ENCODE measurements at places on chromosomes 2 and 18.
A peak's percentile ranks its signal among the peaks of the same experiment; 100 is the strongest.

DNA sequence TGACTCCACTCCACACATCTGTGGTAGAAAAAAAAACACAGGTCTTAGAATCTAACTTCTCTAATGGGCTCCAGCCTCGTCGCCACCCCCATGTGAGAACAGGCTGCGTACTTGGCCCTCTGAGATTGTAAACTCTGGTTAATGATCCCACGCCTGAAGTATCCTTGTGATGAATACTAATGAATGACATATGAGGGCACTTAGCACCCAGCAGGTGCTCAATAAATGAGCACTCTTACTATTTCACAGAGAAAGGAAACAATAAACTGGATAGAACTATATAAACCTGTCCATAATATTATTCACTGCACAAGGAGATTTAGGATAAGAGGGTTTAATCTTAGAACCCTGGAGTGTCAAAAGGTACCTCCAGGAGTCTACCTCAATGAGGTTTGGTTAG is 310.1 kb upstream of the HNRNPA3 start:
- DNase-seq = no peak

- no peak for DNase-seq
Observed at GRCh38 chr2:3257166-3257565, 120.5 kb downstream of the EIPR1 start.

GRCh38 chr18:47113796-47114540 is 36.3 kb downstream of the HDHD2 start:
- no peak for DNase-seq

DNA sequence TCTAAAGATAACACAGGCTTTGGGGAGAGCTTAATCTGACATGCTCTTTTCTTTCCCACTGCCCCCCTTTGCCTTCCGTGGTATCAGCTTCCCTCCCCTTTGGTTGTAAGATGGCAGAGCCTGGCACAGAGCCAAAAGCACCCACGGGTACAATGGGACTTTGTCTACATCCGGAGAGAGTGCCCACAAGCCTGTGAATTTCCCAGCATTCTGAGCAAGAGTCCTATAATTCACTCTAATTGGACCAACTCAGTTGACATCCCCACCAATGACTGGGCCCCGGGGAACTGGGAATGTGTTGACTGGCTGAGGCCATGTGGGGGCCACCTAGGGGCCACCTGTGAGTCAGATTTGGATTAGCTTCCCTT is 20.1 kb upstream of the C2orf72 start:
- no peak for DNase-seq

- no peak for DNase-seq
Observed at GRCh38 chr2:56565143-56565542, 381.4 kb downstream of the CCDC85A start.

GRCh38 chr2:215841175-215841816 is 172.1 kb downstream of the MREG start:
- DNase-seq = no peak

- no peak for DNase-seq
Observed at GRCh38 chr2:128477026-128477820, 158.6 kb upstream of the HS6ST1 start.

GRCh38 chr2:224819075-224819474 is 102.9 kb upstream of the CCDC195 start:
- DNase-seq = peak; percentile 48

DNA sequence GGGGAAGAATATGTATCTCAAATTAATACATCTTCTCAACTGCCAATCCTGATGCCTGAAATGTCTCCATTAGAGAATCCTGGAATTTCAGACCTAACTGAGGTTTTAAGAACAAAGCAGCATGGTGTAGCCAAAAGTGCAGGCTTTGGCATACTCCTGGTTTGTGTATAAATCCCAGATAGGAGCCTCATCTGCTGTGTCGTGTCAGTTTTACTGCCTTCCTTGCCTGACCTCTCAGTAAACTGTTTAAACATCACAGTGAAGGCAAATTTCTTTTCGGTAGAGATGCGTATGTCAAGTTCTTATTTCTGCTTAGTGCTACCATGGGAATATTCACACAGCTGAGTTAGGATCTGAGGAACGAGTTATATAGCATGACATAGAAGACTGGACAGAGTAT is 7.3 kb downstream of the SCG2 start:
- no peak for DNase-seq

DNA sequence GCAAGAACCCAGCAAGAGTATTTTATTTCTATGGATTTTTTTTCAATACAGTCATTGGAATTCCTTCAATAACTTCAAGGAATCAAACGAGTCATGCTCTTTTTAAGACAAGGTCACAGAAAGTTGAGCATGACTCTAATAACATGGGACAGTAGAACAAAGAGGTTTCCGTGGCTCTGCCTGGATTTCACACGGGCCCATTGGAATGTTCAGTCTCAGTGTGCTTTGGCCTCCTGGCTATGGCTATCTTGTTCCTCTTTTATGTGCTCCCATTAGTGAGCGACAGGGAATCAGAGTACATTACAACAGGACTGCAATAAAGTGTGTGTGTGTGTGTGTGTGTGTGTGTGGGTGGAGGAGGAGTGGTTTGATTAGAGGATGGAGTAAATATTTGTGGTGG is 312.4 kb downstream of the DCC start:
- DNase-seq = no peak

DNA sequence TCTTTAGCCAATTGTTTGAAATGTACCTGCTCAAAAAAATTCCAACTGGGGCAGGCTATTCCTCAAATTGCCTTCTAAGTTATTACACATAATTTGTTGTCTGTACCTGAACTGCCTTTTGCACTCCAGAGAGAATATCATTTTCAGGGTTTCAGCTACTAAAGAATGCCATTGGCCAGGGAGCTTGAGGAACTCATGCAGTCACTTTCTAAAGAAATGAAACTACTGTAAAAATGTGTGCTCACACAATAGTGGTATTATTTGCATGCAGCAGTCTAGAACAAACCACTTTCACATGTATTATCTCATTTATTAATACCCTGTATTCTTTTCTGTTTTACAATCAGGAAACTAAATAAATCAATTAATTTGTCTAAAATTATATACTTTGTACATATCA is 152.2 kb downstream of the PID1 start:
- no peak for DNase-seq

DNA sequence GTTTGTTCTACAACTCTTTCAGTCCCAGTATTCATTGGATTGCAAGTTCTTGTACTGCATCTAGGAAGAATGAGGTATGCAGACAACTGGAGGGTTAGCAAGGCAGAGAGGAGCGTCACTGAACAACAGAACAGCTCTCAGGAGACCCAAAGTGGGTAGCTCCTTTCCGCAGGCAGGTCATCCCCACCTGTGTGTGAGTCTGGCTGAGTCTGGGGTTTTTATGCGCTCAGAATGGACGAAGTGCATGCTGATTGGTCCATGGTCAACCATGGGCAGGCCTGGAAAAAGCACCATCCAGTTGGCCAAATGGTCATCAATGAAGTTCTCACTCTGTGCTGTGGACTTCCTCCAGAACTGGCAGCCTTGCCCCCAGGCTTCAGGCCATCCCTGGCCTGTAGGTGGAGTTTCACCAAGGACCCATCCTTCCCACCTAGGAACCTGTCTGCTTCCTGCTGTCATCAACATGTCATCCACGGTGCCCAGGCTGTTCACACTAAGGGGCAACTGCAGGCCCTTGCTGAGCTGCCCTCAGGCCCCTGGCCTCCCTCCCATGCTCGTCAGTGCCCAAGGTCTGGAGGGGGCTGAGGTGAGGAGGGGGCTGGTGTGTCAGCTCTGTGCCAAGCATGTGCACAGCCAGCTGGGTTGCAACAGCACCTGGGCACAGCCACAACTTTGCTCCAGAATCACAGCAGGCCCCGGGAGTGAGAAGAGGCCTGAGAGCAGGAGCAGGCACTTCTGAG is 11.1 kb upstream of the TFCP2L1 start:
- DNase-seq = no peak

DNA sequence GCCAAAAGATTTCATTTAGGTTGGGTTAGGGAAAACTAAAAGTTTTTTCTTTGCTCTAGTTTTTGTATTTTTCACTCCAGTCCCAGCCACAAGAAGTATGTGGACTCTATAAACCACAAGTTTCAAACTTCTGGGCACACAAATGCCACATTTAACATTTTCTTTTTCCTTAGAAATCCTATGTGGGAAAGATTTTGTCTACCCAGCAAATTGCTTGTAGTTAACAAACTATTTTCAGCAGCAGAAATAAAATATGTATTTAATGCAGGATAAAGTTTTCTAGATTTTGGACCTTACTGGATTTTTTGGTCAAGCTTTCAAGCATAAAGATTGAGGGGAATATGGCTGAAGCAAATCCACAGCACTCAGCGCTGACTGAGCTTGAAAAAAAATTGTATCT is 9.1 kb downstream of the ERICH2 start:
- no peak for DNase-seq

DNA sequence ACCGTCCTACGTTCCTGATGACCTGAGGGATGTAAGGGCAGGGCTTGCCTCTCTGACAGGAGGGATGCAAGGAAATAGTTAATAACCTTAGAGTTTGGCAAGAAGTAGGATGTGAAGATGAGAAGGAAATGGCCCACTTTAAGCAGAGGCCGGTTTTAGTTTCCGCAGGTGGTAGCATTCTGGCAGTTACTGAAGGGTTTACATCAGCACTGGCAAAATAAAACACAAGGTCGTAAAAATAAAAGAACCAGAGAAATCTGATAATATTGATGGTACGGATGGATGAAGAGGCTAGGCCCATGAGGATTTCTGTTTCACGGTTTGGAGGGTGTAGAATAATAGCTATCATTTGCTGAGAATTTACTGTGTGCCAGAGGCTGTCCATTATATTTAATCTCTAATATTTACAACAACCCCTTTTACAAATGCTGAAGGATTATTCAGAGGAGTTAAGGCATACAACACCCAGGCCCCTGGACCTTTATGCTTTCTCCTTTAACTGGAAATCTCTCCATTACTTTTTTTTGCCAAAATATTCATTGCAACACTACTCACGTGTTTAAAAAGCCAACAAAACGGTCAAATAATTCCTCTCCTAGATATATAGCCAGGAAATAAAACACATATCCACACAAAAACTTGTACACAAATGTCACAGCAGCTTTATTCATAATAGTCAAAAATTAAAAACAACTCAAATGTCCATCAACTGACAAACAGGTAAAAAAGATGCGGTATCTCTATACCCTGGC is 28.5 kb downstream of the DAPL1 start:
- DNase-seq = no peak

DNA sequence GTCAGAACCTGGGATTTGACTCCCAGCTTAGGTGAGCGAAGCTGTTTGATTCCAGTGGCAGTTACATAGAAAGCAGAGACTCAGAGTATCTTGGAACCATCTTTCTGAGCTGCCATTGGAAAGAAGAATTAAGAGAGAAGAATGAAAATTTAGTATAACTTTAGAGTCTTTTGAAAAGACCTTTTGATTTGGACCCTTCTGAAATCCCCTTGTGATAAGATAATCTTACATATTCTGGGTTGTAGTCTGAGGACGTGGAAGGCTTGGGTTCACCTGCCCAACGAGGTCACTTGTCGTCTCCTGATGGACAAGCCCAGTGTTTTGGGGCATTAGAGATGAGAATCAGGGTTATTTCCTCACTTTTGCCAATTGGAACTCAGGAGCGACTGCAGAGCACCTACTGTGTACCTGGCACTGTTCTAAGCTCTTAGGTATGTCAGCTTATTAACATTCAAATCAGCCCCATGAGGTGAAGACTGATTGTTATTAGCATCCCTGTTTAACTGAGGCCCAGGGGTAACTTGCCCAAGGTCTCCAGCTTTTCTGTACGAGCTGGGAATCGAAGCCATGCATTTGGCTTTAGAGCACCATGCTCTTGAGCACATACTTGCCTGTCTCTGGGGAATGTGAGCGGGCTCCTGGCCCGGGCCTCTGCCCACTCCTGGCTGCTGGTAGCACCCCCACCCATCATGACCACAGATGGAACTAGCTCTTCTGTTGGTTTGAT is 2.9 kb downstream of the HK2 start:
- no peak for DNase-seq

- DNase-seq = no peak
Observed at GRCh38 chr2:66920415-66920814, 476.7 kb upstream of the ETAA1 start.

DNA sequence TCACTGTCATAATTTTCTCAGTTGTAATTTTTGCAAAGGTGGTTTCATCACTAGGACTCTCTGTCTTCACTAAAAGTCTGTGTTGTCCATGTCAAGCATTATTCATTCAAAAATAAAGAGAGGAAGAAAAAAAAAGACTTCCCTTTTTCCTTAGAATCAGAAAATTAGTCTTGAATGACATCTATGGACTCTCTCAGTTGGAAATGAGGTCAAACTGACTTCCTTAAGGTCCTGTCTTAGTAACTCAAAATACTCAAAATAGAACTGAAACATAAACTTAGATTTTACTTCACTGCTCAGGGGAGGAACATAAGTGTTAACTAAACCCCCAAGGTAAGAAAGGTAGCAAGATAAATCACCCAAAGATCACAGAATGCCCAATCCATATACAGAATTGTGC is 2.2 kb upstream of the ZNF407 start:
- no peak for DNase-seq

GRCh38 chr2:23618794-23619530 is 234.0 kb downstream of the KLHL29 start:
- DNase-seq = no peak

DNA sequence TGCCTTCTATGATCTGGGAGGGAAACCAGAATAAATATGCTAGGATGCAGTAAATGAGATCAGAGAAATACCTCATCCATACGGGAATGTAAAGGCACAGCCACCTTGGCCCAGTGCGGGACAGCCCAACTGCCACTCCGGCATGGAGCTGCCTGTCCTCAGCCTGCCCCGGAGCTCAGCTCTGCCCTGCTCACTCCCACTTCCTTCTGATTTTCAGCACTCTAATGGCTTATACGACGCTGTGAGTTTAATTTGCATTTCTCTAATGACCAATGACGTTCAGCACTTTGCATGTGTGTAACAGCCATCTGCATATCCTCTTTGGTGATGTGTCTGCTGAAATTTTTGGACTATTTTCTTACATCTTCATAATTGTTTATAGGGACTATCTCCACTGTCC is 172.5 kb upstream of the RAB6C start:
- DNase-seq = no peak

- DNase-seq = peak; percentile 16
Observed at GRCh38 chr18:45760462-45761036, 36.6 kb downstream of the SLC14A1 start.

GRCh38 chr2:64615844-64616536 is 37.7 kb downstream of the SERTAD2 start:
- no peak for DNase-seq

DNA sequence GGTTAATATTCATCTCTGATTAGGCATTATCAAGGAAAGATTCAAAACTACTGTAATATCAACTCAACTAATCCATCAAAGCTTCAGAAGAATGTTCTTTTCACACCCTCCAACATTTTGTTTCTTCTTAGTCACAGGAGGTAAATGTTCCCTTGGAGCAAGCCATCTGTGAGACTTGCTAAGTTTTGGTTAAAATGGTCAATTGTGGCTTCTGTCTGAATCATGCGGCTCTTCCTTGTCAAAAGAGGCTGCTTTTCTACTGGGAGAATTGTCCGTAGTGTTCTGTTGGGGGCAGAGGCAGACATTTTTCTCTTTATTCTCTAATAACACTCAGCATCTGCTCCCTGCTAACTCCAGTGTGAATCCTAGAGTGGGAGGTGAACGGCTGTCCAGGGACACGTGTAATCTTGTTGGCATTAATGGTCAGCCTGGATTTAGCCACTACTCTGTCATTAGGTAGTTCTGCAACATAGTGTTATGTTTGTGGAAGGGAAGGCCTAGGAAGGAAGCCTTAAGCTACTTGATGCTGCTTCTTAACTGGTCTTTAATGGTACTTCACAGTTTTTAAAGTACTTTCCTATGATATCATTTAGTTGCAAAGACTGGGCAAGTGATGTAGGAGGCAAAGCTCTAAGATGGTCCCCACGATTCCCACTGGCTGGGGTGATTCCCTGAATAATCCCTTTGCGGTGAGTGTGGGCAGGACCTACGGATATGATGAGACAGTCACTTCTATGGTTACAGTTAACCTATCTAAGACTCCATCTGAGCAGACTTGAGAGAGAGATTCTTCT is 22.6 kb upstream of the FAP start:
- no peak for DNase-seq

Measured in NCI-H774 (cell line).